ENCODE measurements at places on chromosomes 12 and 14.

GRCh38 chr14:59057551-59057950, 130.9 kb upstream of the DAAM1 start:
- DNase-seq, result no peak

GRCh38 chr12:52156311-52156710, 35.5 kb downstream of the KRT80 start:
- DNase-seq, result no peak

DNA sequence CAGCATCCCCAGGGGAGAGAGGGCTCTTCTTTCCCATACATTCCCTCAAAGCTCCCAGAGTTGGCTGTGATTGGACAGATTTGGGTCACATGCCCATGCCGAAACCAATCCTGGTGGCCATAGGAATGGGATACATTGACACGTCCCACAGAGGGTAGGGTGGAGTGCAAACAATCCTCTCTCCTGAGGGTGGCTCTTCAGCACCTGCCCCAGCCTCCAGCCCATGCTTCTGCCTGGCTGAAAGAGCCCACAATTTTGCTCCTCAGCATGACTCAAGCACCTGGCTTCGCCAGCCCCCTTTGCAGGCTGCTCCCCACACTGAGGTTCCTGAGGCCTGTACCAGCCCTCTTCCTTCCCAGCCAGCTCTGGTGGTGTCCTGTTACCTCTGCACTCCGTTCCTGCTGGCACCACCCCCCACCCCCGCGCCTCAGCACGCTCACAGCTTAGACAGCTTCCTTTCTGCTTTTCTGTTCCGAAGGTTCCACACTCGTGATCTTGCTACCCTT, 71.7 kb downstream of the CCDC92 start:
- no peak for DNase-seq

DNA sequence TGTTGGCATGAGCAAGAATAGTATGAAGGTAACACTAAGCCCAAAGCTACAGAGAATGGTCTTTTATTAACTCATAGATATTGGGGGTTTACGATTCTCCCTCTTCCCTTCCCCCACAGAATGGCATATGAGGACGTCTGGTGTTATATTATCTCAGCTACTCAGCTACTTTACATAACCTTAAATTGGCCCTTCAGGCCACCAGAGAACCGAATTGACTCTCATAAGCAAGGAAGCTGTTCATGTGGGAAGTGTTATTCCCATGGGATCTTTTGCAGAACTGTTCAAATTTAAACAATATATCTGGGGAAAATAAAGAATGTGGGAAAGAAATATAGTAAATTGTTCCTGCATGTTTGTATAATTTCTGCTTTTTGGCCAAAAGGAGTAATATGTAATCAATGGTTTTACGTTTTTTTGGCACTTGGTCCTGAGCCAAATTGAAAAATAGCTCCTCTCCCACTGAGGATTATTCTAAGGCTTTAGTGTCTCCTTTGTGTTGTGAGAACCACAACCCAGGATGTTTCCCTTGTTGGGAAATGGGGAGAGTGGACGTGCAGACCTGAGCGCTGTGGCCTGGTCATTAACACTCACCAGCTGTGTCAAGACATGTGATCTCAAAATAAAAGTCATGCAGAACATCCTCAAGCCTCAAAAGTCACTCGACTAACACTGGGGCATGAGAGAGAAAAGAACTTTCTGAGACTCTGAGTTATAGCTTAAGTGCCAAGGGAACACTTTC, 31.8 kb upstream of the CMAS start:
- DNase-seq, result no peak

GRCh38 chr14:94129758-94130414, 482 bp upstream of the IFI27L2 start:
- peak; percentile 60 for DNase-seq

DNA sequence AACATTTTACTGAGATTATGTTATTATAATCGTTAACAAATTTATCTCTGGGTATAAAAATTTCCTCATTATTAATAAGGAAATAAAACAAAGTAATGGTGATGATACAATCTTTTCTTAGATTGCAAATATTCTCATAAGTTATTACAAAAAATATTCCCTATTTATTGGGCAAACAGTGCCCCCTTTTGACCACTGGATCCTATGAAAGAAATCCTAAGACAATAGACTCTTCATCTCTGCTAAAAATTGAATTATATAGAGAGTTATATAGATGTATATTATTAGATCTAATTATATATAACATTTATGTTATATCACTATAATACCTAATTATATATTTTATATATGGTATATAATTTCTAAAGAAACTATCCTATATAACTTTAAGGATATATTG, 94.2 kb upstream of the FGD4 start:
- peak; percentile 70 for DNase-seq

- DNase-seq, result no peak
Observed at GRCh38 chr14:104592785-104593184, 11.8 kb downstream of the TMEM179 start.

- no peak for DNase-seq
Observed at GRCh38 chr12:49959685-49960473, 1.8 kb upstream of the AQP5 start.

DNA sequence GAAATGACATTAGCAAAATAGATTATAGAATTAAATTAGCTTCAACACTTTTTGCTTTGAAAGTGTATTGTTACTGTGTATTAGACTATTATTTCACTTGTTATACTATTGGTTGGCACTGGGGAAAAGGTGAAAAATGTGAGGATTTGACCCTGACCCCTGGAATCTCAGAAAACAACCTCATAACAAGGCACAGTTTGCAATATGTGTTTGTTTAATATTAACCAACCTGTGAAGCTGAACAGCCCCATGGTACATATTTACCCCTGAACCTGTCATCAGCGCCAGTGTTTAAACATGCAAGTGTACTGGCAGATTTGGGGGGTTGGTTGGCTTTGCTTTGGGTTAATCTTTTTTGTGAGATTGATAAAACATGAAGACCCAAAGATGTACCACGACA, 11.7 kb downstream of the SLC38A4 start:
- no peak for DNase-seq

DNA sequence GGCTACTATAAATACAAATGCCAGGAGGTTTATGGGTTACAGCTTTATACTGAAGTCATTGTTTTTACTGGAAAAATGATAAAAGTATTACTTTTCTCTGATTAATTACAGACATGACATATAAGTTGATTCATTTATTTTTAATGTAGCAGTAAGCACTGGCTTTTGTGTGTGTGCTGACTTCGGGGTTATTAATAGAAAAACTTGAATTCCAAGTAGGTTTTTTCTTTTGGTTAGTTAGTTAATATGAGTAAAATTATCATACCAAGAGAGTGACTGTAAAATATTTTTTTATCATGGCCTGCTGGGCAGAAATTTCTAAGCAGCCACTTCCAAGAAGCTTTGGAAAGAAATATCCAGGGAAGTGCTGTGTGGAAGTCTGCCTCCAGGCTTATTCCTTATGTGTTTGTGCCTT, 56.4 kb downstream of the IFT81 start:
- DNase-seq, result no peak

DNA sequence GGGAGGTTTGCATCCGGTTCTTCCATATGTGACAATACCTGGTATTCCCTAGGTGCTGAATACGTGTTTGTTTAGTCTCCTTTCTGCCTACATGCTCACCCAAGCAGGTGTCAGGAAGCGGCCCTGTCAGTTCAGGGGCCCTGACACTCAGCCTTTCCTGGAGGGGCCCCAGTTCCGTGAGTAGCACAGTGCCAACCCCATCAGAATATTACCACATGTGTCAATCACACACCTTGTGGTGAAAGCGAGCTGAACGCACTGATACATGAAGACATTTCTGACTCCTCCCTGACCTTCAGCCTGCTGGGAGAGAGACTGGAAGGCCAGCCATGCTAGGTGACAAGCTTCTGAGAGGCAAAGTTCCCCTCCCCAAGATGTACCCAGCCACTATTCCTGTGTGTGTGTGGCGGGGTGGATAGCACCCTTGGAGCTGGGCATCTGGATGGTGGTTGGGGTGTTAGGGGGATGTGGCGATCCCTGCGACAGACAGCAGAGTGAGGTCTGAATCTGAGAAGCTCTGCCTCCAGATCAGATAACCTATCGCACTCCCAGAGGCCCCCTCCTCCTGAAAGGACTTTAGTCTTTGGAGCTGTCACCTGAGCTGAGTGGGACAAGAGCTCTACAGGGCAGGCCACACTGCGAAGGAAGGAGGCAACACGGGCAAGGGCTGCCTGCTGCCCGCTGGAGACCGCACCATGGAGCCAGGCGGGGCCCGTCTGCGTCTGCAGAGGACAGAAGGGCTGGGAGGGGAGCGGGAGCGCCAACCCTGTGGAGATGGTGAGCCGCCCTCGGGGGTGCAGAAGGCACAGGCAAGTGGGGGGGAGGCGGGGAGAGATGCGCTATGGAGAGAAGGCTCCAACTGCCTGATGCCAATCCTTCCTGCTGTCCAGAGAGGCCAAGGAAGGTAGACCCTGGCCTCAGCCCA, at the start of gene SOAT2:
TSS of gene SOAT2 (plus strand) at position 604 of the 925 bp plus-strand sequence. CDS start at position 696, 92 bp downstream.
- DNase-seq, result peak; percentile 42

DNA sequence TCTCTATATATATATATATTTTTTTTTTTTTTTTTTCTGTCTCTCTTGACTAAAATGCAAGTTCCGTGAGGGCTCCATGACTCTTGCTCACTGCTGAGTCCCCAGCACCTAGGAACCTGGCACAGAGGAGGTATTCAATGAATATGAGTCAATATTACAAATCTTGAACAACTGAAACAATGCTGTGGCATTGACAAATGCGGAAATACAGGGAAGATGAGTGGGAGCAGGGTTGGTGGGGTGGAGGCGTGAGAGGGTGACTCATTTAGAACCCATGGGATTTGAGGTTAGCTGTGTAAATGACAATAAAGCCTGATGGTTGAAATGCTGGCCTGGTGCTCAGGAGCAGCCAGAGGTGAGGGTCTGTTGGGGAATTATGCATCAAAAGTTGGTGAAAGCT, 121.7 kb upstream of the FUT8 start:
- DNase-seq, result peak; percentile 52

- DNase-seq, result no peak
Observed at GRCh38 chr12:9087087-9087835, 28.5 kb downstream of the A2M start.

DNA sequence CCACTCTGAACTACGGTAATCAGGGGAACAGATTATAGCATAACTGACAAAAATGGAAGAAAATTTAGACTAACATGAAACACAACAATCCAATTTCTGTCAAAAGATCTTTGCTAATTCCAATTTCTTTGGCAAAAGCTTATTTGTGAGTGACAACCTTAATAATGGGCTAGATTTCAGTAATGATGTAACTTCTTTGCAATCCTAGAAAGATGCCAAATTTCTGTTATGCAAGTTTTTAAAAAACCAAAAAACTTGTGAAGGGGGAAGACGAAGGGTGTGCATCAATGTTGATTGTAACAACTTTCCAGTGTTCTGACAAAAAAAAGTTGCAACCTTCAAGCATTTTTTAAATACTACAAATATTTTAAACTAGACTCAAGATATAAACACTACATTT, 59.9 kb downstream of the DICER1 start:
- no peak for DNase-seq

Data from B cell (primary cell).